Large intestine (tissue), 12 donors: ENCODE measurements at places on chromosomes 11 and 22. TPM values are rescaled to one million over a fixed set of nuclear protein-coding genes. Genes with fewer than 3 reads are reported as not detected.

NOX4 gene
- 4.6 TPM for polyA plus RNA-seq

DNA sequence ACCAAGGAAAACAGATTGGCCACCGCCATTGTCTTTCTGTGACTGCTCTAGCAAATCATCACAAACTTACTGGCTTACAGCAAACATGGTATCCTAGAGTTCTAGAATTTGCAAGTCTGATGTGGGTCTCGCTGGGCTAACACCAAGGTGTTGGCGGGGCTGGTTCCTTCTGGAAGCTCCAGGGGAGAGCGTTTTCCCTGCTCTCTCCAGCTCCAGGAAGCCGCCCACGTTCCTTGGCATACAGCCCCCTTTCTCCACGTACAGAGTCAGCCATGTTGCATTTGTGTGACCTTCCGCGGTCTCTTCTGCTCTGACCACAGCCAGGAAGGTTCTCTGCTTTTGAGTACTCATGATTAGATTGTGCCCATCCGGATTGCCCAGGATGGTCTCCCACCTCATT, 27.5 kb downstream of the TBC1D22A start:
- no peaks in the 10 kb centered on the region for H3K27me3 ChIP-seq
- no peak for DNase-seq
- H3K36me3 ChIP-seq: peaks cover 28% of the 10 kb centered on the region
- H3K27ac ChIP-seq: no peak overlapping the region
- H3K4me3 ChIP-seq: no peak overlapping the region

- no peaks in the 10 kb centered on the region for H3K27me3 ChIP-seq
- DNase-seq: no peak
- no peaks in the 10 kb centered on the region for H3K36me3 ChIP-seq
- H3K4me3 ChIP-seq: no peak overlapping the region
- no peaks in the 10 kb centered on the region for H3K4me1 ChIP-seq
Observed at GRCh38 chr11:69353696-69354544, 60.0 kb downstream of the MYEOV start.

CHRM1 gene
- polyA plus RNA-seq: 1.3 TPM

PHOX2A gene
- polyA plus RNA-seq: 8.3 TPM
